ENCODE measurements at places on chromosomes 4 and X.

DNA sequence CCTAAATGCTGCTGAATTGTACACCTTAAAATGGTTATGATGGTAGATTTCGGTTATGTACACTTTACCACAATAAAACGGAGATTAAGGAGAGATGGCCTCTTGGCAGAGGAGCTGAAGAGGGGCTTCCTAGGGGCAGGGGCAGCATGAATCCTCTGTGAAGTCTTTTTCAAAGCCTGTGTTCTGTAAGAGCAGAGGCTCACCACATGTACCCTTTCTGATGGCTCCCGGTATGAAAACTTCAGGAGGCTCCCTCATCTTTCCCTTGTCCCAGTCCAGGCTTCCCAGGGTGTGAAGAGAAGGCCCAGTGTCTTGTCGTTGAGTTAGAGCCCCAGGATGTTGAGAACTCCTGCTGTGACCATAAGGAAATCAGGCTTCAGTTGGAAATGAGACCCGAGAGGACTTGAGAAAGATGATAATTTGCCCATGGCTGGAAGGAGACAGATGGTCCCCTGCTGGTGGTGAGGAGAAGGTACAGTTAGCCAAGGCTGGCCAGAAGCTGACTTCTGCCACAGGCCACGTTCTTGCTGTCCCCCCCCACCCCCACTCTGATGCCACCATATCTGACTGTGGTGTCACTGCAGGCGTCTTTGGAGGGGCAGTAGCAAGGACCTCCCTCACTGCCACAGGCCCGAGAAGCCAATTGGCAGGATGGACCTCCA is 31.8 kb upstream of the MTM1 start:
- no peak for DNase-seq

DNA sequence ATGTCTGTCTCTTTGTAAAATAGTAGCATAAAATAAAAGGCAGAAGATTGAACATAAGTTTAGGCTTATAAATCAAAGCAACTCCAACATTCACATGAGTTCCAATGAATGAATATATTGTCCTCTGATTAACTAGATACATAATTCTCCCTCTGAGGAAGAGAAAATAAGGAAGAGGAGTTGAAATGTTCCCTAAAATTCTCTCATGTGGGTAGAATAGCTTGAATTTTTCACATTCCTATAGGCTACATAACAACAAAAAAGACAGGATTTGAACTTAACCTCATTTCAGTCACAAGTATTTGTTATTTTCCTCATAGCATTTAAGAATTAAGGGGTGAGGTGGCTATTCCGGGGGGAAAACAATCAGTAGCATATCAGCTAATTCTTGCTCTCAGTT is 462.4 kb upstream of the NDST4 start:
- no peak for DNase-seq

DNA sequence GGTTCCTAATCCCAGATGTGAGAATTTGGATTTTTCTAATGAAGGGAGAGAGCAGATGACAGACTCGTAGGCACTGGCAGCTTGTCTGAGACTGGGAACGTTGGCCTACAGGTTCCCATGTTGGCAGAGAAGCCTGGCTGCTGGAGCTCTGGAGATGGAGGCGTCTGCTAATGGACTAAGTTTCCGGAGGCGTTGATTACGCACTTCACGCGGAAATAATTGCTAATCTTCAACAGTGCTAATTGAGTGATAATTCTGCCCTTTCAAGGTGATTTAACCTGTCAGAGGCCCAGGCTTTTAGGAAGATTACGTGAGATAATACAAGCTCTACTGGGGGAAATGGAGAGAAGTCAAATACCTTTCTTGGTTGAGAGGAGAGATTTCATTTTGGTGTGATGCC is 77.4 kb downstream of the PSAPL1 start:
- DNase-seq: no peak

DNA sequence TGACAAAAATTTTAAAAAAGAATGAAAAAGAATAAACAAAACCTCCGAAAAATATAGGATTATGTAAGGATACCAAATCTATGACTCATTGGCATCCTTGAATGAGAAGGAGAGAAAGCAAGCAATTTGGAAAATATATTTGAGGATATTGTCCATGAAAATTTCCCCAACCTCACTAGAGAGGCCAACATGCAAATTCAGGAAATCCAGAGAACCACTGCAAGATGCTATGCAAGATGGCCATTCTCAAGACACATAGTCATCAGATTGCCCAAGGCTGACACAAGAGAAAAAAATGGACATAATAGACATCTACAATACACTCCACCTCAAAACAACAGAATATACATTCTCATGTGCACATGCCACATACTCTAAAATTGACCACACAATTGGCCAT is 135.9 kb upstream of the SPANXB1 start:
- no peak for DNase-seq

DNA sequence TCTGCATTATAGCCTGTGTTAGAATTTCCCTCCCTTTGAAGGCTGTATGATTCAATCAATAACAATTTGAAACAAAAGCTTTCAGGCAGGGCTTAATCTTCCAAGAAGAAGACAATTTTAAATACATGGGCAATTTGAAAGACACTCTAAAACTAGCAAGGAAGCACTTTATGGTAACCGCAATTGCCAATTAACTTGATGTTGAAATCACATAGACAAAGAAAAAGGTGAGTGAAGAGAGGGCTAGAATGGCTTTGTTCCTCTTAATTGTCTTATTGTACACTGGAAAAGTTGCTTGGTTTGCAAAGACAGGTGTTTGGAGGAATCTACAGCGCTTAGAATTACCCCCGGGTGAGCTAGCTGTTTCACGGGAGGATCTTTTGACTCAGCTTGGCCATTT is 74.4 kb upstream of the PRKX start:
- no peak for DNase-seq

DNA sequence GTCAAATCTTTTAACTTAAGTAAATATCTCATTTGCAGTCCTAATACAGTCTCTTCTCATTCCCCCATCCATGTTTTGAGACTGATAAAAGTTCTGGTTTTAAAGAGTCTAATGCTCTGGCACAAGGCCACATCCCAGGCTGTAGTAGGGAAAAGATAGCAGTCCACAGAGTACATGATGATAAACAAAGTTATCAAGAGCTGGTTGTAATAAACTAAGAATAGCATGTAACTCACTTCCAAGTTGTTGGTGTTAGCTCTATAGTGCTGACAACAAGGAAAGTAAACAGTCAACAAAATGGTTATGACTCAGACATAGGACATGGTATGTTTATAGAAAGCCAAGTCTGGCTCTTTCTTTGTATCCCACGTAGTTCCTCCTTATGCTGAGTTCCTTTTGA is 21.8 kb upstream of the AREG start:
- DNase-seq: no peak

GRCh38 chrX:12118134-12118533 is 20.1 kb upstream of the FRMPD4 start:
- DNase-seq: no peak

Measured in stimulated activated CD8-positive, alpha-beta memory T cell treated with anti-CD3 and anti-CD28 coated beads, Interleukin-7, amount 100 ng/mL, for 4 hours (primary cell).